AG04450 (cell line): ENCODE measurements at places on chromosomes 1 and 21.

DNA sequence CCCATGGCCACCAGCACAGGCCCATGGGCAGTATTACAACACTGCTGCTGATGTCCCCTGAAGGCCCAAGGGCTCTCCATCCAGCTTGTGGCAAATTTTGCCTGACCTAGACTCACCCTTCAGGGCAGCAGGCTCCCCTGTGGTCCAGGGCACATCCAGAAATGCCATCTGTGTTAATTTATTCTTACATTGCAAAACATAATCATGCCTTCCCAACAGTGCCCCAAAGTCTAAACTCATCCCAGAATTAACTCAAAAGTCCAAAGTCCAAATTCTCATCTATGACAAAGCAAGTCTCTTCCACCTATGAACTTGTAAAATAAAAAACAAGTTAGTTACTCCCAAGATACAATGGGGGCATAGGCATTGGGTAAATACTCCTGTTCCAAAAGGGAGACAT lies 13.3 kb downstream of the VN1R5 start:
- DNase-seq = no peak

- no peak for DNase-seq
Observed at GRCh38 chr1:90986953-90987352, 34.9 kb downstream of the ZNF644 start.

- DNase-seq = no peak
Observed at GRCh38 chr21:17590430-17590829, 22.3 kb downstream of the BTG3 start.

GRCh38 chr1:34380526-34381124 lies 203.9 kb downstream of the C1orf94 start:
- no peak for DNase-seq

- DNase-seq = no peak
Observed at GRCh38 chr1:205591522-205592351, 40.1 kb downstream of the ELK4 start.

GRCh38 chr21:37381883-37382585 lies 15.5 kb downstream of the DYRK1A start:
- no peak for DNase-seq

DNA sequence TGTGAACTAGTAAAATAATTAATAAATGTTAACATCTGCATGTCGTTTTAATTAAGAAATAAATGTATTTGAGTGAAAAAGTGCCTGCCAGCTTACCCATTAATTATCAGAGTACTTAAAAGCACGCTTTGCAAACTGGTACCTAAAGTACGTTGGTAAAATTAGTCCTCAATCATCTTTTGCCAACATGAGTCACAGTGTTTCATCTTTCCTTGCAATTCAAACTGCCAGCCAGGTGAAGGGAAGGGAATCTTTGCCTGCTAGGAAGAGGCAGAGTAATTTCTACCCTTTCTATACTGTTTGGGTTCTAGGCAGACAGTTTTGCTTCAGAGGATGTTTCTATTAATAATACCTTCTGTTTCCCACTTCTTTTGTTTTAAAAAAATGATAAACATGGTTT lies 57.2 kb upstream of the CNIH3 start:
- DNase-seq = no peak

- DNase-seq = no peak
Observed at GRCh38 chr21:43270800-43271301, 102.0 kb downstream of the CRYAA start.

DNA sequence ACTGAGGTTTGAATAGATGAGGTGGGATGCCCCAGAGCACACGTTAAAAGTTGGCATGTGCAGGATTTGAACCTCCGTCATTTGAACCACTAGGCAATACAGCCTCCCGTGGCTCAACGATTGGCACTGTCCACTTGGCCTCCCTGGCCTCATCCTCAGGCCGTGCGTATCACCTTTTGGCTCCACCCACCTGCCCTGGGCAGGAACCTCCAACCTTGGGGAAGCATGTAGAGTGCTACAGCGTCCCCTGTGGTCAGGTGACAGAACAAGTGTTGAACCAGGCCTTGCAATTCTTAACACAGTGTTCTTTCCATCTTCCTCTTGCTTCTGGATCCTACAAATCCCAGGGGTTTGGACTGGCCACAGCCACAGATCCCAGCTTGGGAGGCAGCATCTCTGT lies 112.6 kb downstream of the PAX7 start:
- no peak for DNase-seq

DNA sequence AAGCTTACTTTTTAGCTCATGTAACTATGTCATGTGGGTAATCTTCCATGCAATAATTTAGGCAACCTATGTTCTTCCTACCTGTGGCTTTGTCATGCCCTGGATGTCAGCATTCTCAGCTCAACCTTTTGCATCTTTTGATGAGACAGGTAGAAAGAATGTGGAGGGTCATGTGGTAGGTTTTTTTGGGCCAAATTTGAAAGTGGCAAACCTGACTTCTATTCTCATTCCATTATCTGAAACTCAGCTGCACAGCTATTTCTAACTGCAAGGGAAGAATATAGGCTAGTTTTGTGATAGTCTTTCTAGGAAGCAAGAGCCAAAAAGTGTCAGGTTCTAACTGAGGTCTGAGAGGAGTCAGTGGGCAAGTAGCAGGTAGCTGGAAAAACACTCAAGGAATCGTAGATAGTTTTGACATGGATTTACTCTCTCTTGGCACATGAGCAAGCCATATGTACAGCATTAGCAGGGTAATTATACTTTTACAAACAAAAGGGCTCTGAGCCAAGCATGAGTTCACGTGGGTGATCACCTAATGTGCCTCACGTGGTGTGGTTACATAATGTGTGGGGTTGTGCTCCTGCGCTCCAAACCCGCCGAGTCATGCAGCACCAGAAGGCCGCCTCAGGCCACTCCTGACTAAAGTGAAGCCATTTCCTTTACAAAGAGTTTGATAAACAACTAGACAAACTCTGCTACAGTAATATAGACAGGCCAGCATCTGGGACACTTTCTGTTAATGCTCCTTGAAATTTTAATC lies 1013.8 kb downstream of the PLA2G4A start:
- no peak for DNase-seq

DNA sequence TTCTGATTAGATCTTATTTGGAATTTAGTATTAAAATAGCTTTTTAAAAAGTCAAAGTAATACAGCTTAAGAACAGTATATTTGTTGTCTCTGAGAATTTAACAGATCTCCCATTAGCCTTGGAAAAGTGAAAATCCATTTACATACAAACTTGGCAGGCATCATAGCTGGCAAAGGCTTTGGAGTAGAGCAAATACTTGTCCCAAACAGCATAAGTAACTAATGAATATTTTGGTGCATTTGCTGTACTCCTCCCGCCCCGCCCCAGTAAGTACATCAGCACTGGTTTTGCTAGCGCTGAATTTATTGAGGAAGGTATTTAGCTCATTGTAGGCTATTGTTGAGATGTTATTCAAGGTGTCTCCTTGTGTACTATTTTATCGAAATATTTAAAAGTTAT lies 417.7 kb upstream of the KAZN start:
- DNase-seq = no peak

DNA sequence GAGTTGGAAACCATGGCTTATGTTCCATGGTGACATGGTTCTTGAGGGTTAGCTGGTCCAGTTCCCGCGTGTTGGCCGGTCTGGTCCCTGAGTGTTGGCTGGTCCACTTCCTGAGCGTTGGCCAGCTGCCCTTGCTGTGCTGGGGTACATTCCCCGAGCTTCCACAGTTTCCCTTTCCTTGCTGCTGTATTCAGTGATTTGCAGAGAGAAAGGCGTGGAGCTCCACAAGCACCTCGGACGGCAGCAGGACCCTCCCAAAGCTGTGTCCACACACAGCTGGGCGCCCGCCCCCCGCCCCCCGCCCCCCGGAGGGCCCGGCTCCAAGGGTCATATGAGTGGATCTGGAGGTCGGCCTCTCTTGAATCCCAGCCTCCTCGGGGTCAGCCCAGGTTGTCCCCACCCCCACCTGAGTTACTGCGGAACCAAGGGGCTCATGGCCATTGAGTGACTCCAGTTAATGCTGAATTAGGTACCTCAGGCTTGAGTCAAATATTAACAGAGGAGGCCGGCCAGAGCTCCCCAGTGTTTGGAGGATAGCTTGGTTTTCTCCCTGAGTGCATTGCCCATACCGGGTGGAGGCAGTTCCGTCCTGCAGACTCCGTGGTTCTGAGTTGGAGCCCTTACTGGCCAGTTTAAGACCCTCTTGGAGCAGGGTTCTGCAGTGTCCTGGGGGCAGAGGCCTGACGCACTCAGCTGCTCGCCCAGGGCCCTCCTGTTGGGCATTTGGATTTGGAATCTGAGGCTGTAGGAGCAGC lies 18.4 kb downstream of the COL18A1 start:
- no peak for DNase-seq

DNA sequence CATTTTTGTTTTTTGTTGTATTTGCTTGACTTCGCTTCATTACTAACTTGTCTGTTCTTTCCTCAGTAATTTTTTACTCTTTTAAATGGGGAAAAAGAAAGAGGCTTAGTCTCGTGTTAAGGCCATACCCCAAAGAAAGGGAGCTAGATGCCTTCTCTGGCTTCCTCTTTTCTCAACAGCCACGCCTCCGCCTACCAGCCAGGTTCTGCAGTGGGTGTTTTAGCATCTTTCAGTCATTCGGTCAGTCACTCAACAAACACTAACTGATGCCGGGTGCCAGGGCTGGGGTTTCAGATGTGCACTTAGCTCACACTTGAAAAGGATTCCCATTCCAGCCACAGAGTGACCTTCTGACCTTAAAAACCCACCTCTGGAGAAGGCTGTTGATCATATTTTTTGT lies 46.3 kb upstream of the VAV3 start:
- DNase-seq = no peak

GRCh38 chr1:185419718-185420117 lies 102.7 kb upstream of the IVNS1ABP start:
- DNase-seq = no peak

GRCh38 chr1:168243636-168244212 lies 17.9 kb downstream of the SFT2D2 start:
- DNase-seq = no peak

DNA sequence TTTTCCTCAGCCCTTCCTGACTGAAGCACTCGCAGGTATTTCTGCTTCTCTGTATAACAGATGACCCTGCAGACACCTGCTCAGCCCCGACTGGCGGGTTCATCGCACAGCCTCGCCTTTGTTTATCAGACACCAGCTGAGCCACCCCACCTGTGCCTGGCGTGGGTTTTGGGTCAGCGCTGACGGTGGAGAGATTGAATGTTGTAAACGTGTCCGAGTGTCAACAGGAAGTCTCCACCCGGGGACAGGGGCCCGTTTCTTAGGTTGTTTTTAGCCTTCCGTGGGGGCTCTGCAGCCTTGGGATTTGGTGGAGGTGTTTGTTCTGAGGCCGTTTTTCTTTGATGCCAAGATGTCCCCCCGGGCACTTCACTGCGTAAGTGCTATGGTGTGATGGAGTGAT lies 60.1 kb downstream of the COL18A1 start:
- no peak for DNase-seq

- no peak for DNase-seq
Observed at GRCh38 chr1:110409316-110409715, 1.8 kb upstream of the LAMTOR5 start.

DNA sequence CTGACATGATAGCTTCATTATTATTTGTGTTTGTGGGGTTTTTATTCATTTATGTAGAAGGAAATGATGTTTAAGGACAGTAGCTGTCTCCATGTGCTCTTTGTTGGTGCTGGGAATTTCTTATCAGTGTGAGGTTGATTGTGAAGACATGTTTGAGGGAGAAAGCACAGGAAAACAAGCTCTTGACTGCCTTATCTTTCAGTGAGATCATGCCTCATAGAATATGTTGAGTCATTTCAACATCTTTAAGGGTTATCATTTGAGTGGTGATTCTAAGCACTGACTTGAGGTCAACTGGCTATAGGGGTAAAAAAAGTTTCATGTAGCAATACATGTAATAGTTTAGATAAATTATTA lies 405.1 kb upstream of the ADAMTS5 start:
- DNase-seq = no peak

- no peak for DNase-seq
Observed at GRCh38 chr1:229254910-229255541, 15.9 kb upstream of the RAB4A start.

DNA sequence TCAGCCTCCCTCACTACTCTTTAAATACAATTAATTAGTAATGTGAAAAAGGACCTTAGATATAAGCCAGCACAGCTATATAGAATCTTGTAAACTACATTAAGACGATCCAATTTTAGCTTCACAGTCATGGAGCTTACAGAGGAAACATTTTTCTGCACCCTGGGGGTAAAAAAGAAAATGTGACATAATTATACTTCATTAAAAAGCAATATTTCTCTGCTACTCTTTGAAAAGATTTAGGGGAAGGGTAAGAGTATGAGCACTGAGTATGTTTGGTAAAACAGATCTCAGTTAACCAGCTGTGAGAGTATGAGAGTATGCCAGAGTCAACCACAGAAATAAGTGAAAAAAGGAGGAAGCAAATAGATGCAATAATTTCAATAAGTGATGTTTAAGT lies 1415.9 kb downstream of the PLA2G4A start:
- no peak for DNase-seq

DNA sequence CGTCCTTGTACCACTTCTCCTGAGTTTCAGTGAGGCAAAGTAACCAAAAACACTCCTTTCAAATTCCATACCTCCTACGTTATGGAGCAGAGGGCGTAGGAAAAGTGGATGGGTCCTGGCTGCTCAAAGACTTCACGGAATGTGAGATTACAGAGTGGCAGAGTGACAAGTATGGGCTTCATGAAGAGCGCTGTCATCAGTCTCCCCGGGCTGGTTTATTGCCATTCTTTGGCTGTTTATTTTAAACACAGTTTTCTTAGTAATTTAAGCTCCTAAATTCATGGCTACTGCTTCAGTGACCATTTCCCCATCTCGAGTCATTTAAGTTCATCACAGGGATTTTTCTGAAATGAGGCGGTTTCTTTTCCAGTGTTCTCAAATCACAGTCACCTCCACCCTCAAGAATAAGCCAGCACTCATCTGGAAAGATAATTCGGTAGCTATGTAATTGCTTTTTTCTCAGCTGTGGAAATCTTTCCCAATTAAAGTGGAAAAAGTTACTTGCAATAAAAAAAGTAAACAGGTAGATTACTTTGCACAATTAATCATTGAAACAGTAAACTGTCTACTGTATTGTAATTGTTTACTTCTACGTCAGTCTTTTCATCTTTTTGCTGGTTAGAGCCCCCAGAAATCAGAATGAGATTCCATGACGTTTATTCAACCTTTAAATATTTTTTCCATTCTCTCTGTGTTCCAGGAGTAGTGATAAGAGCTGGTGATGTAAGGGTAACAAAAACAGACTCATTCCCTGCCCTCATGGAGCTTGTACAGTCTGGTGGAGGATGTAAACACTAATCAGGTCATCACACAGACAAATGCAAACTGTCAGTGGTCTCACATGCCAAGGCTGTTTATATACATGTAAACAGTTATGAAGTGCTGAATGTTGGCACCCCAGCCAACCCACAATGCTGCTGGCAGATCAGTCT lies 3.0 kb upstream of the SMYD2 start:
- no peak for DNase-seq

GRCh38 chr1:8379513-8380186 lies 61.7 kb downstream of the SLC45A1 start:
- no peak for DNase-seq

GRCh38 chr1:236558846-236559245 lies 35.1 kb downstream of the LGALS8 start:
- DNase-seq = no peak
